ENCODE measurements at places on chromosomes 3 and 15.

DNA sequence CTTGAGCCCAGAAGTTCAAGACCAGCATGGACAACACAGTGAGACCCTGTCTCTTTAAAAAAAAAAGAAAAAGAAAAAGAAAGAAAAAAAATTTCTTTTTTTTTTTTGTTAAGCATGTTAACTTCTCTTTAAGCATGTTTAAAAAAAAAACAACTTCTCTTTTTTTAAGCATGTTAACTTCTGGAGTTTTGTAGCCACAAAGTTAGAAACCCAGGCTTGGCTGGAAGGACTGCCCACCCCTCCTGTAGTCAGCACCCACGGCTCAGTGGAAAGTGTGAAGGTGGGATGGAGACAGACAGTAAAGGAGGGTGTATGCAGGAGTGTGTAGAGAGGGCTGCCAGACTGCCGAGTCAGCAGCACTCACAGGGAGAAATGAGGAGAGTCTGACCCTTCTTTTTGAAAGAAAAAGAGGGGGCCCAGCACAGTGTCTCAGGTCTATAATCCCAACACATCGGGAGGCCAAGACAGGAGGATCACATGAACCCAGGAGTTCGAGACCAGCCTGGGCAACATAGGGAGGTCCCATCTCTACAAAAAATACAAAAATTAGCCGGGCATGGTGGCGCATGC lies 33.2 kb downstream of the GOLGA8S start:
- DNase-seq = no peak

DNA sequence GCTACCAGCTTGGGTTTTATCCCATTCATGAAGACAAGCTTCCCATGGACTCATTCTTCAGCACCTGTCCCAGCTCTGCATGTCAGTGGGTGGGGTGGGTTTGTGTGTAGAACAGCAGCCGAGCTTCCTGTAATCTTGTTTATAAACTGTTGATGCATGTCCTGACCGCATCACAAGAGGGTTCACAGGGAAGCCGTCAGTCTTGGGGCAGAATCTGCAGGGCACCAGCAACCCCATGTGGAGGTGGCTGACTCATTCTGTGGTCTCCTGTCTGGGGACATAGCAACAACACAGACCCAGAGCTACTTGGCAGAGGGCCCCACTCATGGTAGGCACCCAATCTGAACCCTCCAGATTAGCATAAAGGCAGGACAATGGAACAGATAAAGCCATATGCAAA lies 35.6 kb downstream of the DAPK2 start:
- DNase-seq = peak; percentile 92

DNA sequence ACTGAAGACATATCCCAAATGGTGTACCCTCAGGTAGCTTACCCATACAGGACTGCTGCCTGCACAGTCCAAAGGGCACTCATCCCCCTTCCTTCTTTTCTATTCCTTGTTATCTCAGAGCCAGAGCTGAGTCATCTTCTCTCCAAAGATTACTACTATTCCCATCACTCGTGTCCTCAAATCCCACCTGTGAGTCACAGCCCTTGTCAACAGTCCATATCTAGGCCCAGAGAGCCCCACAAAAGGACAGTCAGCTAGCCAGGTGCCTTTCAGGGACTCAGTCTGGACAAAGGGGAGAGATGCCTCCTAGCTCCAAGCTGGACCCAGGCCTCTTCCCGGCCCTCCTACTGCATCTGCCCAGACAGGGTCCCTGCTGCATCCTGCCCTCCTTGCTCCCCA lies 11.0 kb downstream of the PARP16 start:
- no peak for DNase-seq

GRCh38 chr15:34709866-34710265 lies 44.9 kb downstream of the GJD2 start:
- no peak for DNase-seq

GRCh38 chr15:67085818-67086636 lies 20.6 kb downstream of the SMAD3 start:
- peak; percentile 39 for DNase-seq

- DNase-seq = no peak
Measured at GRCh38 chr3:98099848-98100247, 12.9 kb downstream of the OR5AC2 start.

- DNase-seq = no peak
Measured at GRCh38 chr15:26665957-26666791, 106.7 kb downstream of the GABRB3 start.

- no peak for DNase-seq
Measured at GRCh38 chr3:101938262-101938847, 89.0 kb downstream of the NFKBIZ start.

- no peak for DNase-seq
Measured at GRCh38 chr3:150582620-150583019, 20.5 kb upstream of the SELENOT start.

DNA sequence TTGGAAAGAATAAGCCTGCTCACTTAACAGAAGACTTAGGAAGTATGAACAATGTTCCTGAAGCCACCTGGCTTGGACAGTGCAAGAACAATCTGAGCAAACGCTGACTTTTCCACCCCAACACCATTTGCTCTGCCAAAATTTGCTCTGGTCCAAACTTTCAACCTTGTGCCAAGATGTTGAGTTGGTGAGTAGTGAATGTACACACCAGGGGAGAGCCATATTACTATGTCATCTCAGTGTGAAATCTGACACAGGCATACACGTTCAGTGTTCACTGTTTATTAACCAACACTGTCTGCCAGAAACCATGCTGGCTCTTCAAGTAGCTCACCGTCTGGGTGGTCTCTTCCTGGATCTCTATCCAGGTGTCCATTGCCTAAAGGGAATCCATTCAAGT lies 152.9 kb upstream of the LPP start:
- DNase-seq = no peak

GRCh38 chr3:82508-82907 lies 114.1 kb upstream of the CHL1 start:
- DNase-seq = no peak

- peak; percentile 50 for DNase-seq
Measured at GRCh38 chr3:142447301-142447851, 461 bp downstream of the XRN1 start.

GRCh38 chr3:23869977-23870662 lies 46.7 kb downstream of the NKIRAS1 start:
- no peak for DNase-seq

DNA sequence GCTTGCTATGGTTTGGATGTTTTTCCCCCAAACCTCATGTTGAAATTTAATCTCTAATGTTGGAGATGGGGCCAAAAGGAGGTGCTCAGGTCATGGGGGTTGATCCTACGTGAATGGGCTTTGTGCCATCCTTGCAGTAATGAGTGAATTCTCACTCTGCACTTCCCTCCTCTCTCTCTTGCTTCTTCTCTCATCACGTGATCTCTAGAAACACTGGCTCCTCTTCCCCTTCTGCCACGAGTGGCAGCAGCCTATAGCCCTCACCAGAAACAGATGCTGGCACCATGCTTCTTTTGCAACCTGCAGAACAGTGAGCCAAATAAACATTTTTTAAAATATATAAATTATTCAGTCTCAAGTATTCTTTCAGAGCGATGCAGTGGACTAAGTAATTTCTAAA lies 13.3 kb upstream of the PLSCR1 start:
- DNase-seq = no peak

- DNase-seq = peak; percentile 39
Measured at GRCh38 chr15:23877502-23878412, 190.7 kb upstream of the NDN start.

DNA sequence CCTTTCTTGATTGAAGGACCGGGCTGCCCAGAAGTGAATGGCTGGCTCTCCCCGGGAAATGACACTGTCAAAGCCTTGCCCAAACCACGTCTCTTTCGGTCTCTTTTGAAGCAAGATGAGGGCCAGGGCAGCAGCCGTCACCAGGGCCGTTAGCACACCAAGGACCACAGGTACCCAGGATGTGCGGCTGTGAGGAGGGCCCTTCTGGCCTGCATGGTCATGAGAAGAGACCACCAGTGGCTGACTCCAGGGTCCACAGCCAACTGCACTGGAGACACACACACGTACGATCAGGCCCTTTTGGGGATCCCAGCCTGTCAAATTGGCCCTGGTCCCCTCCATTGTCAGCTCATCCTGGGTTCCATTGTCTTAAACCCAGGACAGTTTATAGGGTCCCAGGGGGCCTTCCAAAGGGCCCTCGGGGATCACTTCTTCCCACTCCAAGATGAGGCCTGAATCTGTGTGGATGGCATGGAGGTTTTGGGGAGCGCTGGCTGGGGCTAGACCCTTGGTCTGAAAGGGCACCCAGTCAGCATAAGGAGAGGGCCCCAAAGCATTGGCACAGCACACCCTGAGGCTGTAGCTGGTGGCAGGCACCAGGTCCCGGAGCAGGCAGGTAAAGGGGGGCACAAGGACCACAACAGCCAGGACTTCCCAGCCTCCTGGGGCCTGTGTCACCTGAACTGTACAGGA lies 50.9 kb downstream of the ETFA start:
- DNase-seq = no peak

GRCh38 chr3:170419557-170420087 lies 954 bp downstream of the CLDN11 start:
- DNase-seq = no peak

GRCh38 chr3:173440514-173440913 lies 43.0 kb downstream of the NLGN1 start:
- DNase-seq = no peak

DNA sequence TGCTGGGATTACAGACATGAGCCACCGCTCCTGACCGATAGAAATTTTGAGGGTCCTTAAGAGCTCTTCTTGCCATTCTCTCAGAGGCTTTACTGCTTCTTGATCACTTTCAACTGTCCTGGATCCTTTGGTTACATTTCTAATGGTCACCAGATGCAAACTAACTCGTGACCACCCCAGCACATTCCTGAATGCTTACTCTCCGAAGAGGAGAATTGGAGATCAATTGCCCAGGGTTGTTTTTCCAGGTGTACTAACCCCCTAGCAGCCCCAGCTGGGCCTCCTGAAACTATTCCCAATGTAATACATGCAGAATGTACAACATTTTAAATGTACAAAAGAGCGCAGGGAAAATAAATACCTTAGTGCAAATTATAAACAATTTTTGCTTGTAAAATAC lies 65.1 kb upstream of the TBL1XR1 start:
- no peak for DNase-seq

DNA sequence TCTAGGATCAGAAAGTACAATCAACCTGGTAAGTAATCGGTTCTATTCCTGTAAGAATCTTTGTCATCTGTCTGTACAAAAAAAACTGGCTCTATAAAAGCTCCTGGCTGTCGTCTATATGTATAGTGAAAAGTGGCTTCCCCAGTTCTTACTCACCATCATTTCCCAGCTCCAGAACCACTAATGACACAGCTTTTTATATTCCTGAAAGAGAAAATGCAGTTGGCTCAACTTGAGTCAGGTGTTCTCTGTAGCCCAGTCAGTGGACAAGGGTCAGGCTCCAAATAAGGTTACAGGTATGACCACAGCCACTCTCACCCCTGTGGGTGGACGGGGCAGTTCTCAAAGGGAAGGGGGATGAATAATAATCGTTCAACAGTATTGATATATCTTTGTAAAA lies 85.1 kb downstream of the AP4E1 start:
- DNase-seq = no peak

DNA sequence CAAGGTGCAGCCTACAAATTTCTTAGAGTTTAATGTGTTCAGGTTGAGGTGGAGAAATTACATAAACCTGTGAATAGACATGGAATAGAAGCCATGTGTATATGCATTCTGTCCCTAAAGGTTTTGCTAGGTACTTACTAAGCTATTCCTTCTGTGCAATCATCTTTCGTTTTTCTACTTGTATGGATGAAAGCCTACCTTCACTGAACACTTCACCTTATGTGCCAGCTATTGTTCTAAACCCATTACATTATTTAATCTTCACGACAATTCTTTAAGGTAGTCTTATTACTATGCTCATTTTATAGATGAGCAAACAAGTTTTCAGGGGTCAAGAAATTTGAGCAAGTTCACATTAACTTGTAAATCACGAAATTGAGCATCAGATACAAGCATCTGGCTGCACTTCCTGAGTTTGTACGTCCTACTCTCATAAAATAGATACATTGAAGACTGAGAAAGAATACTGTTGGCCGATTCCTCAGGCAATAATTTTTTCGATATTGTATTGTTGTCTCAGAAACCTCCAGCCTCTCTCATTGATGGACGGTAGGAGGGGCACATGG lies 635 bp upstream of the RCN2 start:
- DNase-seq = no peak

GRCh38 chr15:80090879-80091503 lies 31.5 kb downstream of the ZFAND6 start:
- DNase-seq = no peak

DNA sequence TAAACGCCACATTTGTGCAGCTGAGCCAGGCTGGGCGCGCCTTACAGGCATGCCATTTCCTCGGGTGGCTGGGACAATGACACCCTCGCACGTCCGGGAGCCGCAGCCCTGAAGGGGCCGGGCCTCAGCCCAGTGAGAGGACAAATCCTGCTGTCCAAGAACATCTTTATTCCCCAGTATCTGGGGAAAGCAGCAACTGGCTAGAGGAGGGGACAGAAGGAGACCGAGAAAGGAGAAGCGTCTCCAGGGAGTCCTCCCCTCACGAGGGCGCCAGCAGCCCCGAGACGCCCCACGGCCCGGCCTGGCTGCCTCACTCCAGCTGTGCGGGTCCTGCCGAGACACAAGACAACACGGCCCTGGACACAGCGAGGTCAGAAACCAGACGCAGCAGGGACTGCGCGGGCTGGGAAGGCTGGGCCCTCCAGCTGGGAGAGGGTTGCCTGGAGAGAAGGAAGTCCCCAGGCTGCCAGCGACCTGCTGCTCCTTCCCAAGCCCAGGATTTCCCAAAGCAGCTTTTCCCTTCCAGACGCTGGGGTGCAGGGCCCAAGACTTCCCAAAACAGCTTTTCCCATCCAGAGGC lies 130.2 kb downstream of the CHSY1 start:
- peak; percentile 69 for DNase-seq

DNA sequence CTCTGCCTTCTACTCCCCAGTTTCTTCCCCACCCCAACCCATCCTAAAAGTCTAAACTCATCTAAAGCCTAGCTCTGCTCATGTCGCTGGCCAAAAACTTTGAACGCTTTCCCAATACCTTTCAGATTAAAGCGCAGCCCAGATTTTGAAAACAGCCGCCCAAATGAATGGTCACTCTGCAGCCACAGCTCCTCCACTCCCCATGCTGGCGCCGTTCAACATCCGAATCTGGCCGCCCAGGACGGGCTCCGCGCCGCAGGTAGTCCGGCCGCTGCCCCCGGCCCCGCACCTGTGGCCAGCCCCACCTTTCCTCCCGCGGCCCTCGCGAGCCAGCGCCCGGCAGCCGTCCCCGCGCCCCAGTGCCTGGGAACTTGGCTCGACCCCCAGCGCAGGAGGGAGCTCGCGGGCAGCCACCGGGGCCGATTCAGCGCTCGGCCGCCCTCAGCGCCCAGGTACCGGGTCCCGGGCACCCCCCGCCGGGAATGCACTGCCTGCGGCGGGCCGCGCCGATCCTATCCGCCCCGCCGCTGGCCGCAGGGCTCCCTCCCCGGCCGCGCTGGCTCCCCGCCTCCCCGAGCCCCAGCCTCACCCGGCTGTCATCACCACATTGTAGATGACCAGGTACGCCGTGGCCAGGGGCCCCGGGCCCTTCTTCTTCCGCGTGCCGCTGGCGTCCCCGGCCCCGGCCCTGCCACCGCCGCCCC lies 417 bp downstream of the HACD2 start:
- DNase-seq = no peak
